Stimulated activated naive CD4-positive, alpha-beta T cell (primary cell): ENCODE measurements at places on chromosomes 5 and 9.

GRCh38 chr5:137348759-137349158 is 150.4 kb downstream of the SPOCK1 start:
- no peak for DNase-seq

DNA sequence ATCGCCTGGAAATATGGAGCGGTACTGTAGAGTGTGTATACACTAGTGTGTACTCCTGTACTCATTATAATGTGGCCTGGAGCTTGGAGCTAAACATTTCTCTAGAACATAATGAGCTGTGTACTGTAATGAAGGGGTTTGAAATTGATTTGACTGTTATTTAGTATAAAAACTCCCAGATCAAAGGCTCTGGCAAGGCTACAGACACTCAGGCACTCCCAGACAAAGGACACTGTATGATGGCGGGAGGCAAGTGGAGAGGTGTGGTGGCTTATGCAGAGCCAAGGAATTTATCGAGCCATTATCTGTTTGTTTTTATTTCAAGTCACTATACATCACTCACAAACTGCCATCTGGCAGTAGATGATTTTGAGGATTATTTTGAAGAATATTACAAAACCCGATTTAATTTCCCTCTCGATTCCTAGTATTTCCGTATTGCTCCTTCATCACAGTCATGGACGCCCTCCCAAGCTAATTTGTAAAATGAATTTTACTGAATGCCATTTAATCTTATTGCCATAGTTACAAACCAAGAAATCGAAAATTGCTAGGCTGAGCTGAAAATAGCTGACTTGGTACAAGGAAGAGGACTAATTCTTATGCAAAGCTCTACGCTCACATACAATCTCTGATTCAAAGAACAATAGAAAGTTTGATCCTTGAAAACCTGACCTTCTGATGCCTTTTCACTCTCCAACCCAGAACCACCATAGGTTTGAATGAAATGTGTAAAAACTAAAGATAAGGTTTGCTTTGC is 240.2 kb upstream of the SEMA6A start:
- no peak for DNase-seq

DNA sequence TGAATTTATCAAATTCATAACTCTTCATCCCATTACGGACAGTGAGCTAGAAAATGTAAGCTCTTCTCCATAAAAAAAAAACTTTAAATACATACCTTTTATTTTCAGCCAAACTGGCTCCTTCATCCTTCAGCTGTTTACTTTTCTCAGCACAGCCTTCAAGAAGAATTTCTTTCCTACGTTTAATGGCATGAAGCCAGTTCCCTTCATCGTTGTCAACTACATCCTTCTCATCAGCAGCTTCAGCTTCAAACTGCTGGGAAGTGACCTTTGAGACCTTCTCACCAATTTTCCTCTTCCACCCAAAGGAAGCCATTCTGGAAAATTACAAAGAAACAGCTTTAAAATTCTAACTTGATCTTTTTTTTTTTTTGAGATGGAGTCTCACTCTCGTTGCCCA is 9.1 kb downstream of the TTC33 start:
- no peak for DNase-seq

DNA sequence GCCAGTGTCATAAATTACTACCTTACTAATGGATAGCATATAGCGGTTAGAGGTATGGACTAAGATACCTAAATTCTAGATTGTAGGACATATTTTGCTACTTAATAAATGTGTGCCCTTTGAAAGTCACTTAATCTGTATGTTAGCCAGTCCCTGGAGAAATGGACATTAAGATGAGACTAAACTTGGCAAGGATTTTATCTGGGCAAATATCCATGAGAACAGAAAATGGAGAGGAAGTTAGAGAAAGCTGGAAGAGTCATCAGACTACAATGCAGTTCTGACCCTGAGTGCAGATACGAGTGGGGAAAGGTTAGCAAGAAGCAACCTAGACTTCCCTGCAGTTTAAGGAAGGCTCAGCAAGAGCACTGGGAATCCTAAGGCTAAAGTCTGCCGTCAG is 33.0 kb downstream of the TBCA start:
- no peak for DNase-seq

DNA sequence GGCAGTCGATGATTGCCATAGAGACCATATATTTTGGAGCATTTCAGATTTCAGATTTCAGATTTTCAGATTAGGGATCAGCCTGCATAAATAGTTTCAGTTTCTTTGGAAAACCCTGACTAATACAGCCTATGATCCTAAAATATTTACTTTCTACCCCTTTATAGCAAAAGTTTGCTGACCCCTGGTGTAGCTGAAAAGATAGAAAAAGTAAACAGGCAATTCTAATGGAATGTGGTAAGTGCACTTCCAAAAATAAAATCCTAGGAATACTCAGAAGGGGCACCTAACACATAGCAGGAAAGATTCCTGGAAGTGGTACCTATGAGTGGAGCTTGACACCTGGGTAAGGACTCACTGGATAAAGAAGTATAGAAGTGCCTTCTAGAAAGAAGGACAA is 34.5 kb downstream of the BAAT start:
- no peak for DNase-seq

DNA sequence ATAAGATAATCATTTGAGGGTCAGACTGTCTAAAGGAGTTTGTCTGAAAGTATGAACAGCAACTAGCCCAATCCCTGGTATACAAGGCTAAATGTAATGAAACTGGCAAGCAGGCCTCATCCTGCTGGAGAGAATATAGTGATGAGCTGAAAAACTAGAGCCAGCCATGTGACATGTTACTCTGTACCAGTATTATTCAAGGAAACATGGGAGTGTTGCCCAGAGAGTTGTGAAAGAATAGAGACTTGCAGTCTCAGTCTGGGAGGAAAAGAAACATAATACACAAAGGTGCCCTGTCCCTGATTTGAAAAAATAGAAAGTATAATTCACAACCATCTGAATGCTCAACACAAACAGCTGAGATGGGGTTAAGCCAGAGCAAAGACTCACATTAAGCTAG is 37.9 kb upstream of the HTR1A start:
- no peak for DNase-seq
